ENCODE measurements at places on chromosomes 5 and 9.

DNA sequence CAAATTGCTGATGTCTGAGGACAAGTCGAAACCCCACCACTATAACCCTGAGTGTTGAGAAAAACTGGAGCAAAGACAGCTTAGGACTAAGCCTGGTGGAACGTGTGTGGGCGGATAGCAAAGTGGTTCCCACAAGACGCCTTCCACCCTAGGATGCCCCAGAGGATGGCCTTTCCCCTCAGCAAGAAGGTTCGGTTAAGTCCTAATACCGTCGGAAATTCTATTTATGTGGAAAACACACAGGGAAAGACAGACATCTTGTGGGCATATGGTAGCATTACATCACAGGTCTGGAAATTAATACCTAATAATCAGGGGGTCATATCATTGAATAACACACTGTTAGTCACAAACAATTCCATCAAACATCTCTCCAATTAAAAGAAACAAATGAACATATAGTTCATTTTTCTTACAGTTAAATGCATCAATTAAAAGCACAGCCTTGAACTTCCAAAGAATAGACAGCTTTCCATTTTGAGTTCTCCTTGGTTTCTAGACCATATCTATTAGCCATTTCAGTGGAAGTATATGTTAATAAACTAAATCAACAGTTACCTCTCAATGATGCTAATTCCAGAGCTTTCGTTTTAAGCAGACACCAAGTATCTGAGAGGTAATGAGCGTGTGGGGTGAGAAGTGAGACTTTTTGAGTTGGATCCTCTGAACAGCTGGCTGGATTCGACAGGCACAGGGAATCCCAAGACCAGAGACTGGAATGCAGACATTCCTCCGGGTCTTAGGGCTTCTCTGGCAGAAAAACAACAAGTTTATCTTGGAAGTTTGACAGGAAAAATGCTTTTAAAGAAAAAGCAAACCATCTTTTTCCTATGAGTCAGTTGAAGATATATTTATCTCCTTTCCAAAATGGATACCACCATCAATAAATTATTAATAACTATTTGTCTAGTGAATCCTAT, 2.9 kb upstream of the ICE1 start:
- DNase-seq: no peak

DNA sequence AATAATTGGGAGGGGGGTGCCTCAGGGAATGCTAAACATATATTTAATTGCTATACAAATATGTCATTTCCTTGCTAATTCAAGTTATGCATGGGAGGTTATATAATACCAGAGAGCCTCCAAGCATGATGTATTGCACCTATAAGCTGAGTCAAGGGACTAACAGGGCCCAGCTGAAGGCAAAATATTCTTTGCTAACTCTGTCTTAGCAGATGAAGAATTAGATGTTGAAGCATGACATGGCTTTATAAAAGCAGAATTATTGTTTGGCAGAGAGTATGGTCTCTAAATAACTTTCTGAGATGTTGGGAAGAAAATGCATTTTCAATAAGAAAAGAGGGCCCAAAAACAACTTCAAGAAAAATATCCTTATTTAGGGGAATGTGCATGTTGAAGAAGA, 60.4 kb downstream of the SGCD start:
- no peak for DNase-seq

DNA sequence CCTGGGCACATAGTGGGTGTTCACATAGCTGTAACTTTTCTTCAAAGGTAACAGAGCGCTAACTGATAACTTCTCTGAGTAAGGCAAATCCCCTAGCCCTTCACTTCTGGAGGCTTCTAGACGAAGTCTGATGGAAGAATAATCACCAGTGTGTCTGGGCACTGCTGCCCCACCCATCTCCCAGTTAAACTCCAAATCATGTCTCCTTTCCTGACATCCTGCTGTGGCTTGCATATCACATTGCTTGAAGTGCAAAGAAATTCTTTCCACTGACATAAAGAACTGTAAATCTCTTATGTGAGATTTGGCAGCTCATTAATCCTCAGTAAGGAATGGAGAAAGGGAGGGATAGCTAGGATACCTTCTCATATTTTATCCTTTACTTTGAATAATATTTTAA, 74.6 kb downstream of the MARCHF11 start:
- no peak for DNase-seq

DNA sequence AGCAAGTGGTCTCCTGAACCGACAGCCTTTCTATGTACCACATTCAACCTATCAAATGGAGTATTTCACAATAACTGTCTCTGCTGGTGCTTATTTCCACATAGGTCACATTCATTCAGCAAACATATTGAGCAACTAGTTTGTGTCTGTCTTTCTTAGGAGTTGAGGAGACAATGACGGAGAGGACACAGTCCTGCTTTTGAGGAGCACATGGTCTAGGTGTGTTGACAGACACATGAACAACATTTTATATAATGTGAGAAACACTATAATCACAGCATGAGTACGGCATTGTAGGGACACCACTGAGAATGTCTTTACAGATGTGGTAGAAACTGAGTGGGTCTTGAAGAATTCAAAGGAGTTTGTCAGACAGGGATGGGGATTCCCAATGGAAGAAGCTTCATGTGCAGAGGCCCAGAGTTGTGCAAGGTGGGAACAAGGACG, 28.5 kb downstream of the NFIL3 start:
- no peak for DNase-seq

DNA sequence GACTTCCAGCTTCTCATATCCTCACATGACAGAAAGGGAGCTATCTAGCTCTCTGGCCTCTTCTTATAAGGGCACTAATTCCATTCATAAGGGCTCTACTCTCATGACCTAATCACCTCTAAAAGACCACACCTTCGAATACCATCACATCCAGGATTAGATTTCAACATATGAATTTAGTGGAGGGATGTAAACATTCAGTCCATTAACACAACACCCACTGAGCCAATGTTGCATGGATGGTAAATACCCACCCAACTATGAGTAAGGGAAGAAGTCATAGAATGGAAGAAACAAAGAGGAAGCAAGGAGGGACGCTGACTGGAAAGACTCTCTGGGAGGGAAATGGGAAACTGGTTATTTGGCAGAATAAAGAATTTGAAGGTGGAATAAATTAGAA, 112.6 kb upstream of the CCDC112 start:
- no peak for DNase-seq

DNA sequence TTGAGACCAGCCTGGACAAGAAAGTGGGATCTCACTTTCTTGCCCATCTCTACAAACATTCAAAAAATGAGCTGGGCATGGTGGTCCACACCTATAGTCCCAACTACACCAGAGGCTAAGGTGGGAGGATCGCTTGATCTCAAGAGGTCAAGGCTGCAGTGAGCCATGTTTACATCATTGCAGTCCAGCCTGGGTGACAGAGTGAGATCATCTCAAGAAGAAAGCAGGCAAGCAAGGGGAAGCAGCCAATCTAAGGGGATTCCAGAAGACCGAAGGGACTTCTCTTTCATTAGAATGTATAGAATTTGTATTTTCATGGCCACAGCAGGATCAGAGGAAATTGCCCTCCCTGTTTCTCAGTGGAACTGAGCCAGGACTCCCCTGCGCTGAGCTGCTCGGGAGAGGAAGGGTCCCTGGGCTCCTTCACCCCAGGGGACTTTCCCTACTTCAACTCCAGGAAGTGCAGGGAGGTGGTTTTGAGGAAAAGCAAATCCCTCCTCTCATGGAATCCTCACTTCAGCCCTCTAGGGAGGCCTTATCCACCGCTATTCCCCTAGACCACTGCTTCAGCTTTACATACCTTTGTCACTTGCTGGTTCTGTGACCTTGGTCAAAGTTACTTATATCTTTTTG, 12.1 kb downstream of the WWC1 start:
- no peak for DNase-seq

- DNase-seq: no peak
Observed at GRCh38 chr5:164352695-164353094, 847.3 kb downstream of the MAT2B start.

DNA sequence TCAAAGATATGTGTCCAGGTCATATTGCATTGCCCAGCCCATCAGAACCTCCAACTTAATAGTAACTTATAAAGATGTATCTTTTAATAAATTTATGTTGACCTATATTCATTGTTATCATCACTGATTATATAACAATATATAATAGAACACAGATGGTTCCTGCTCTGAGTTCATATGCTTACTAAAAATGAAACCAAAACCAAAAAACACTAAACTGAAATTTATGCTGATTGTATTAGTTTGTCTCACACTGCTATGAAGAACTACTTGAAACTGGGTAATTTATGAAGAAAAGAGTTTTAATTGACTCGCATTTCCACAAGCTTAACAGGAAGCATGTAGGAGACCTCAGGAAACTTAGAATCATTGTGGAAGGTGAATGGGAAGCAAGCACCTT, 462.5 kb upstream of the TYRP1 start:
- no peak for DNase-seq

- no peak for DNase-seq
Observed at GRCh38 chr5:14407051-14407450, 174.5 kb upstream of the OTULINL start.

Data from activated CD4-positive, alpha-beta T cell treated with anti-CD3 and anti-CD28 coated beads for 1 hour (primary cell).